ENCODE measurements at places on chromosomes 2 and 18. TPM values are rescaled to one million over a fixed set of nuclear protein-coding genes. Genes with fewer than 3 reads are reported as not detected.

The DNAH7 gene
- 0.21 TPM for total RNA-seq

The ABCG5 gene
- 4.0 TPM for total RNA-seq

The ABCG8 gene
- total RNA-seq, result not detected

The ADD2 gene
- 10.2 TPM for total RNA-seq

The SCYGR4 gene
- total RNA-seq, result not detected

The UGT1A8 gene
- total RNA-seq, result not detected

The FAP gene
- 16.7 TPM for total RNA-seq

The SLC39A6 gene
- total RNA-seq, result 32.1 TPM

The PROM2 gene
- not detected for total RNA-seq

The RNASEH1 gene
- total RNA-seq, result 9.3 TPM

The REG3A gene
- not detected for total RNA-seq

The NIFK gene
- 31.9 TPM for total RNA-seq

The EVA1A gene
- total RNA-seq, result not detected

The GPR155 gene
- 1.8 TPM for total RNA-seq

The SLC30A3 gene
- total RNA-seq, result 7.6 TPM

Measured in ascending aorta (tissue), 2 donors.